ENCODE measurements at places on chromosomes 2 and 18. TPM values are rescaled to one million over a fixed set of nuclear protein-coding genes. Genes with fewer than 3 reads are reported as not detected.

DNA sequence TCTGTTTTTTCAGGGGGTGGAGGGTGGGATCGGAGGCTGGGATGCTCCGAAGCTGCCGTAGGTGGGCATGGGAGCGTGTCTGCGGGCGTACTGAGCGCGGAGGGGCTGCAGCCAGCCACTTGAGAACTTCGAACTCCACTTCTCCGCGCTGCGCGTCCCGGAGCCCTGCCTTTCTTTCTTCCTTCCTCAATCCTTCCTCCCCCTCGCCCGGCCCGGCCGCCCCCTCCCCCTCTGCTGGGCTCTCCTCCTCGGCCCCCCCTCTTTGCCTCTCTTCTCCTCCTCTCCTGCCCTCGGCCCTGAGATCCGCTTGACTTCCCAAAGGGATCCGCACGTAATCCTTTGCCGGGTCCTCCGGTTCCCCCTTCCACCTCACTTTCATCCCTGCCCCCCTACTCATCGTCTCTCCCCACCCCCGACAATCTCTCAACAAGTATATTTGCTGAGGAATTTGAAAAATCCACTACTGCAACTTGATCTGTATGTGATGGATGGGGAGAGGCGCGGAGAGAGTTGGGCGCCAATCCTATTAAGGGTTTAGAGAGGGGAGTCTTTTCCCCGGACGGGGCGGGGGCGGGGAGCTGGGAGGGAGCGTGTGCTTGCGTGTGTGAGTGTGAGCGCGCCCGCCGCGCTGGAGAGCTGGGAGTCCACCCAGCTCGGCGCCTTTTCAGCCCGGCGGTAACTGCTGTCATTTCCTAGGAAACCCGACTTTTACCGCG is 1.1 kb downstream of the GLI2 start:
- peak; percentile 91 for DNase-seq

GRCh38 chr18:47285456-47285855 is 34.0 kb upstream of the SKOR2 start:
- DNase-seq = no peak

GRCh38 chr18:64692826-64693225 is 543.9 kb upstream of the LINC00305 start:
- no peak for DNase-seq

GRCh38 chr2:13485256-13485655 is 768.5 kb downstream of the TRIB2 start:
- no peak for DNase-seq

GRCh38 chr2:183037074-183037552 is 1.1 kb downstream of the NCKAP1 start:
- peak; percentile 71 for DNase-seq

- DNase-seq = no peak
Observed at GRCh38 chr2:218780046-218780445, 1.9 kb upstream of the CYP27A1 start.

DNA sequence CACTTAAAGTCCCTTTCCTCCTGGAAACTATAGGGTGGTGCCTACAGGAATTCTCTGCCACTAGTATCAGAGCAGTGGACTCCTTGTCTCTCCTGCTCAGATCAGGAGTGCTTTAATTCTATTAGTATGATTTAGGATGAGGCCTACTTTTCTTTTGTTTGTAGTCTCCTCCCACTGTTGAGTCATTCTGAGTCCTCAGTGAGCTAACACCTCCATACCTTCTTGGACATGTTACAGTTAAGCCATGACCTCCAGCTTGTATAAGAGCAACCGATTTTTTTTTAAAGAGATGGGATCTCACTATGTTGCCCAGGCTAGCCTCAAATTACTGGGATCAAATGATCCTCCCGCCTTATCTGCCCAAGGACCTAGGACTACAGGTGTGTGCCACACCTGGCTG is 48.7 kb upstream of the OTOF start:
- no peak for DNase-seq

GRCh38 chr2:118842661-118843482 is 4.6 kb downstream of the EN1 start:
- DNase-seq = peak; percentile 40

DNA sequence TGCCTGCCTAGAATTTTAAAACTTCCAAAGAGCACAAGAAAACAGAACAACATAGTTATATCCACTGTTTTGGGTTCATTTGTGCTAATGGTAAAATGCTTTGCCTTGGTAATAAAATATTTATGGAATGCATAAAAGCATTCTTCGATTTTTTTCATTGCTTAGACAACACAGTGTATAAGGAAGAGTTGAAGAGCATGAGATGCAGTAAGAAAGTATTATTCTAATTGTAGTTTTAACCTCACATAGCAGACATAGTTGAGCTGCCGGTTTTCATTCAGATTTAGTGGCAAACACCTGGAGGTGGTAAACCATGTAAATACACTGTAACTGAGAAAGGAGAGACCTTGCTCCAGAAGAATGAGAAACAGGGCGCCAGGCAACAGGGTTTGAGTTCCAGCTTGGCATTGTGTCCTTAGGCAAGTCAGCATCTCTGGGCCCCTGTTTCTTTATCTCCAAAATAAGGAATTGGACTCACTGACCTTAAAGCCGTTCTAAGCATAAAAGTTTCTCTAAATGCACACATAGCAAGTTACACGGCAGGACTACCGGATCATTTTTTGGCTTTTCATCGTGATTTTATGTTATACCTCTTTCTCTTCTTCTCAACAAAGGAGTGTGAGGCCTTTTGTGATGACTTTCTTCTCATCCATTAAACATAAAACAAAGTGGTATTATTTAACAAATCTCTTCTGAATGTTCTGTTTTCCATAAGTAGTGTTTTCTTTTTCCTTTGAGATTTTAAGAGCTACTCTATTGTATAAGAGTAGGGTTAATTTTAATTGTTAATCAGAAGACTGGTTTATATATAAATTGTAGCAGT is 7.9 kb downstream of the UGP2 start:
- peak; percentile 60 for DNase-seq

GRCh38 chr18:3481696-3482210 is 31.8 kb downstream of the TGIF1 start:
- peak; percentile 31 for DNase-seq

DNA sequence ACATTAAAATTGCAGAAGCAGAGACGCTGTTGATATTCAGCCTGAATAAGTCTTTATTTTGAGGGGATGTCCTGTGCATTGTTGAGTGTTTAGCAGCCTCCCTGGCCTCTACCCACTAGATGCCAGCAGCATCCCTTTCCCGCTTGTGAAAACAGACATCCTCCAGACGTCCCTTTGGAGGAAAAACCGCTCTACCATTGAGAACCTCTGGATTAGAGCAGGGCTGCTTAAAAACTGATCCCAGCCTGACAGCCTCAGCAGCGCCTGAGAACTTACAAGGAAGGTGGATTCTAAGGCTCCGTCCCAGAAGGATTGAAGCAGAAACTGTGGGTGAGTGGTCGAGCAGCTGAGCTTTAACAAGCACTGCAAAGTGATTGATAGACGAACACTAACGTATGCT is 349.7 kb downstream of the CYRIA start:
- DNase-seq = no peak

GRCh38 chr18:49924293-49924983 is 111.1 kb upstream of the ACAA2 start:
- no peak for DNase-seq

GRCh38 chr18:48195787-48196186 is 213.4 kb downstream of the ZBTB7C start:
- DNase-seq = no peak

GRCh38 chr18:63773551-63773950 is 1.7 kb upstream of the SERPINB7 start:
- no peak for DNase-seq

KHK gene
- 0.11 TPM for total RNA-seq

MC2R gene
- not detected for total RNA-seq

PROKR1 gene
- total RNA-seq = not detected

RAB27B gene
- total RNA-seq = 0.88 TPM

POMC gene
- total RNA-seq = not detected

SERTAD2 gene
- 19.5 TPM for total RNA-seq

ALK gene
- total RNA-seq = not detected

C2orf72 gene
- 0.41 TPM for total RNA-seq
